ENCODE measurements at places on chromosomes 13 and 19.

DNA sequence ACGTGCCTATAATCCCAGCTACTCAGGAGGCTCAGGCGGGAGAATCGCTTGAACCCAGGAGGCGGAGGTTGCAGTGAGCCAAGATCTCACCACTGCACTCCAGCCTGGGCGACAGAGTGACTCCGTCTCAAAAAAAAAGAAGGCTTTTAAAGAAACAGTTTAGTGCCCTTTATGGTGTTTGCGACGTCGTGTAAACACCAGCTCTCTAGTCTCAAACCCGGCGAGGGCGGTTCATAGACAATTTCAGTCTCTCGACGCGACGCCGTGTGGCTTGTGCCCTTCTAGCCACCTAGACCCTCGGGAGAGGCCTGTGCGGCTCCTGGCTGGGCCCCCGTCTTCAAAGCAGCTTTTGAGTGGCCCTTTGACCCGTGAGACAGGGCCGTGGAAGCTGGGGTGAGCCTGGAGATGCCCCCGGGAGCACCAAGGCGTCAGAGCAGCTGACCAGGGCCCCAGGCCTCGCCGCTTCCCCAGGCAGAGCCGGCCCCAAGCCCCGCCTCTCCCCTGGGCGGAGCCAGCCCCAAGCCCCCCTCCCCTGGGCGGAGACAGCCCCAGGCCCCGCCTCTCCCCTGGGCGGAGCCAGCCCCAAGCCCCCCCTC is 5.0 kb upstream of the MADCAM1 start:
- DNase-seq, result peak; percentile 52

DNA sequence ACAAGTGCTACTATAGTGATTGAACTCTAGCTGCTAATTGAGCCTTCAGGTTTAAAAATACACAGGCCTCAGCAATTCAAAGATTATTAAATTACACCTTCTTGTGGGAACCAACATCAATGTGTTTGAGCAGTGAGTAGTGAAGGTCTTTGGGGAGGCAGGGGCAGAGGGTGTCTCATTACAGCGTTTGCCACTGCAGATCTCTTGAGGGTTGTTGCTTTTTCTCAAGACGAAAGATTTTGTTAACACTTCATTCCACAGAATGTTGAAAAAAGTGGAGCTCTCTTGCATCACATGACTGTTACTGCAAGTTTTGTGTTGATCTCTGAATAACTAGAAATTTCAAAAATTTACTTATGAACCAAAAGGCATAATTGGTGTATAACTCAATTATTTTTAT is 253.6 kb downstream of the ATP8A2 start:
- DNase-seq, result no peak

GRCh38 chr13:102868366-102868936 is 22.6 kb downstream of the ERCC5 start:
- DNase-seq, result no peak

- no peak for DNase-seq
Measured at GRCh38 chr13:28532388-28533124, 37.6 kb upstream of the FLT1 start.

DNA sequence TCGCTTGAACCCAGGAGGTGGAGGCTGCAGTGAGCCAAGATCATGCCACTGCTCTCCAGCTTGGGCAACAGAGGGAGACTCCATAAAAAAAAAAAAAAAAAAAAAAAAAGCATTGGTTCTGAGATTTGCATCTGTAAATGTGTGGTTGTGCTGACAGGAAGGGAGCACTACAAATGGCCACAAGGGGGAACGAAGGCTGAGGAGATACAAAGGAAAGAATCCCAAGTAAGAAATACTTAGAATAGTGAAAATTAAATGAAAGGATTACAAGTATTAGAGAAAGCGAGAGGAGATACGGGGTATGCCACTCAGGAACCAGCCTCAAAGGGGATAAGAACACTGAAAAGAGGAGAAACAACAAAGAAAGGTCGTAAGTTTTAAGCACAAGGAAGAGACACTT is 284.9 kb downstream of the KLF12 start:
- DNase-seq, result no peak

GRCh38 chr13:24671386-24672113 is 8.7 kb upstream of the ATP12A start:
- no peak for DNase-seq

DNA sequence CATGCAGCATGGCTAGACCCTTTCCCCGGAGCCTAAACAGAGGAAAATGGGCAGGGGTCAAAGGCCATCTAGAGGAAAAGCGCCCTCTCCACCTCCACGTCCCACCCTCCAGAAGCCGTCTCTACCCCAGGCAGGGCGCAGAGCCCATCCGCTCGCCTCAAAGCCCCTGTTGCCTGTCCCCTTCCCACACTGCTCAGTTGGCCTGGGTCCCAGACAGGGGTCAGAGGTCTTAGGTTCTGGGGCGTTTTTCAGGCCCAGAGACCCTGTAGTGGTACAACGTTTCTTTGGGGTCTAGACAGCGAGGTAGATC is 285 bp downstream of the TMEM143 start:
- DNase-seq, result no peak

DNA sequence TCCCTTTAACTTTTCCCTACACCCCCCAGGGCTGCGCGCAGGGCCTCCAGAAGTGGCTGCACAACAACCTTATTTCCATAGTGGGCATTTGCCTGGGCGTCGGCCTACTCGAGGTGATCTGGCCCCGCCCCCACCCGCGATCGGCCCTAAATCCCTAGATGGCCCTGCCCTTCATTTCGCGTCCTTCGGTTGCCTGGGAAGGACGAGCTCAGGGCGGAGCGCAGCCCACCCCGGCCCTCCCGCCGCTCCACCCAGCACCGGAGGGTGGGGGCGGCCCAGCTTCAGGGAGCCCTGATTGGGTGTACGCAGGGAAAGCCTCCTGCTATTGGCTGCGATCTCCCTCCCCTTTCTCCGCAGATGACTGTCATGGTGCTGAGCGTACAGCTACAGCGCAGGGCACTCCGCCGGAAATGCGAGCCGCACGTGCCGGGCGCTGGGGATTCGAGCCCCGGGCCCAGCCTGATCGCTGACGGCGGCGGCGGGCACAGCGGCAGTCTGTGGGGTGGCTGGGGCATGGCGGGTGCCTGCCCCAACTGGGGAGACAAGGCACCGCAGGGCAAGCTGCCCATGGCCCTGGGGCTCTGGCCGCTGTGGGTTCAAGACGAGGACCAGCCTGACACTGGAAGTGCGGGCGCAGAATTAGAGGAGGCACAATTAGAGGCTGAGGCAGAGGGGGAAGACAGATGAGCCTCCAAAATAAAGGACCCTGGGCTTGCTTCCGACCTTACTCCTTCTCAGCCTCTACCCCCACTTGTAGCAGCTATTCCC is 4.3 kb downstream of the CD37 start:
- DNase-seq, result no peak

- no peak for DNase-seq
Measured at GRCh38 chr13:88926890-88927502, 1255.8 kb downstream of the SLITRK5 start.

DNA sequence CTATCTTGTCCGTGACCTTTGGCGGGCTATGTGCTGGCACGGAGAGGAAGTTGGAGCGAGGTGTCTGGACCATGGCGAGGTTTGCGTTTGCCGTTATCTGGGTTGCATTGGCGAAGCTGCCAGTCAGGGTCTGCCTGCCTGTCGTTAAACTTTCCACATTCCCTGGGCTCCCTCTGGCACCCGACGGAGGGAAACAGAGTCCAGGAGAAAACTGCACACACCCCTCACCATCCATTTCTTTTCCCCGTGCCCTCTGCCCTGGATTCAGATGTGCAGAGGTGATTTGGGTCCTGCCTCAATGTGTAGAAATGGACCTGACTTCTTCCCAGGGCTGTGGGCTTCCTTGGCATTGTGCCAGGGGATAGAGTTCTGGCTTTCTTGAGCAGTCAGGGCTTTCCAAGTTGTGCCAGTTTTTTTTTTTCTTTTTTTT is 142.4 kb downstream of the URI1 start:
- no peak for DNase-seq

DNA sequence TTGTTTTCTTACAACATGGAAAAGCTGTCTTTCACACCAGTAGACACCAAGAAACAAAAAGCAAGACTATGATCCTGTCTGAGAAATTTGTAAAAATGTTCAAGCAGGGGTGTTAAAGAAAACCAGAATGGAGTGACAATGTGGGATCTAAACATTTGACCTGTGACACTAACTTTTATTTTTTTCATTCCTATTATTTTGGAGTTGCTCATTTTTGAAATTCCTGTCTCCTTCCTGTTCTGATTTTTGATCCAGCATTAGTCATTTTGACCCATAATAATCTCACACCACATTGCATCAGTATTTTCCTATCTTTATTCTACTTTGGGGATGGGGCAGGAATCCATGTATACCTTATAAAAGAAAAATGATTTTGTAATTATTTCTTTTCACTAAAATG is 164.2 kb downstream of the DLEU7 start:
- DNase-seq, result no peak

- no peak for DNase-seq
Measured at GRCh38 chr13:61045251-61045650, 370.4 kb downstream of the PCDH20 start.

DNA sequence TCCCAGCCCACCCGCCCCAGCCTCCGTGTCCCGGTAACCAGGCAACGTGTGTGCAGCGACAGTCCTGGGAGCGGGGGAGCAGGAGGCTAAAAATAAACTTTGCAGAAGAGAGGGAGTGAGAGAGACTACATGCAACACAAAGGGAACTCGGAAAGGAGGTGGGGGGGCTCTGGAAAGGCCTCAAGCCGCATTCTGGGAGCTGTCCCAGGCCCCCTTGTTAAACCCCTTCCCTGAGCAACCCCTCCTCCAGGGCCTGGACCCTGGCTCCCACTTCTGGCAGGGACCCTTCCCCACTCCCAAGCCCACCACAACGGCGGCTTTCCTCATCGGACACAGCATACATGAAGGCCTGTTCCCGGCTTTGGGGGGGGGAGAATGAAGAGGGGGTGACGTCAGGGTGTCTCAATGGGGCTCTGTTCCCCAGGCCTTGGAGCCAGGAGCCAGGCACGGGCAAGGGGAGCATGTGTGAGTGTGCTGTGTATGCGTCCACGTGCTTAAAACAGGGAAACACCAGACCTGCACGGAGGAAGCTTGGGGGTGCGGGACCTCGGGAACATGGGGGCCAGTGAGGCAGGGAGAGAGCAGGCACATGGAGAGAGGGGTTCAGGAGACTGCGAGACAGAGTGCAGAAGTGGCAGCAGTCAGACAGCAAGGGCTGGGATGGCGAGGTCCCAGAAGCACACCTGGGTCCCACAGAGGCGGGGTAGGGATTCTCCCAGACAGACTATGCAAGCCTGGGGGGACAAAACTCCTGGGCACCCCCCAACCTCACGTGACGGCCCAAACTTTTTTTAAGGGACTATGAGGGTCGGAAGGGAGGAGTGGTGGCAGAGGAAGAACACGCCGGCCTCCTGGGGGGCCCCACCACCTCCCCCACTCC is 2.3 kb downstream of the ERF start:
- DNase-seq, result no peak

DNA sequence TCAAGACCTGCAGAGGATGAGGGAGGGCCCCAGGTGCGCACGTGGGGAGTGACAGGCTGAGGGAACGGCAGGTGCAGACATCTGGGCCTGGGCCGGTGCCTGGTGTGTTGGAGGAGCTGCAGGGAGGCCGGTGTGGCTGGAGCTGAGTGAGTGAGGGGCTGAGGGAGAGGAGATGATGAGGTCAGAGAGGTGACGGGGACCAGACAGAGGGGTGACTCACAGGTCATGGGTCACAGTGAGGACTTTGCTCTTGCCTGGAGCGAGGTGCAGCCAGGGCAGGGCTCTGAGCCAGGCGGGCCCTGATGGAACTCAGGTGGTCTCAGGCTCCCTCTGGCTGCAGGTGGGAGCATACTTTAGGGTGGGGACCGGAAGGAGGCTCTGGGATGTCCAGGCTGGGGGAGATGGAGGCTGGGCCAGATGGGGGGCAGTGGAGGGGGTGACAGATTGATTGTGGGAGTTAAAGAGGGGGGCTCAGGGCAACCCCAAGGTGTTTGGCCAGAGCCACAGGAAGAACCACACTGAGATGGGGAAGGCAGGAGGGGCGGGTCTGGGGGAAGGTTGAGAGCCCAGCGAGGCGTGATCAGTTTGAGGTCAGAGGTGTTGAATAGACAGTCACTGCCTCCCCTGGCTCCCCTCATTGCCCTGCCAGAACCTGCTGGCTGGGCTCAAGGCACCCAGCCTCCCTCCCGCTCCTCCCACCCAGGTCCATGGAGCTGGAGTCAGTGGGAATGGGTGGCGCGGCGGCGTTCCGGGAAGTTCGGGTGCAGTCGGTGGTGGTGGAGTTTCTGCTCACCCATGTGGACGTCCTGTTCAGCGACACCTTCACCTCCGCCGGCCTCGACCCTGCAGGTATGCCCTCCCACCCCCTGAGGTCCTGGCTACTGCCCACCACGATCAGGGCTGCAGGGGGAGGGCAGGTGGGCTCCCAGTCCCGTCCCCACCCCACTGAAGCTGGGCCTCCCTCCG is 8.4 kb downstream of the ARHGAP33 start:
- no peak for DNase-seq

DNA sequence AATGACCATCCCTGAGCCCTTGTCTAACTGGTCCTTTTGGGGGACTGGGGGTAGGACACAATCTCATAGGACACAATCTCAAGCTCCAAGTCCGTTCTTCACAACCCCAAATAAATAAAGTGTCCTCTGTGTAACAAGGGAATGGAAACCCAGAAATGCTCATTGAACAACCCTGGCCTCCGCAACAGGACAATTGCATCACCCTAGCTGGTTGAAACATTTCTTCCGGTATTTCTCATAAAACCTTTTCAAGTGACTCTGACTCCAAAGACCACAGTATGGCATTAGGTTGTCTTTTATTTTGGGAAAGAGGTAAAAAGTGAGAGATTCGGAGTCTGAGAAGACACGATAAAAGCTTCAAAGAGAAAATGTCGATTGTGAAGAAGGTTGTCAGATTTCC is 186.6 kb downstream of the ZNF536 start:
- no peak for DNase-seq

- DNase-seq, result no peak
Measured at GRCh38 chr19:43675269-43675879, 5.4 kb upstream of the PLAUR start.

GRCh38 chr13:33194820-33195692 is 90.5 kb downstream of the STARD13 start:
- no peak for DNase-seq

DNA sequence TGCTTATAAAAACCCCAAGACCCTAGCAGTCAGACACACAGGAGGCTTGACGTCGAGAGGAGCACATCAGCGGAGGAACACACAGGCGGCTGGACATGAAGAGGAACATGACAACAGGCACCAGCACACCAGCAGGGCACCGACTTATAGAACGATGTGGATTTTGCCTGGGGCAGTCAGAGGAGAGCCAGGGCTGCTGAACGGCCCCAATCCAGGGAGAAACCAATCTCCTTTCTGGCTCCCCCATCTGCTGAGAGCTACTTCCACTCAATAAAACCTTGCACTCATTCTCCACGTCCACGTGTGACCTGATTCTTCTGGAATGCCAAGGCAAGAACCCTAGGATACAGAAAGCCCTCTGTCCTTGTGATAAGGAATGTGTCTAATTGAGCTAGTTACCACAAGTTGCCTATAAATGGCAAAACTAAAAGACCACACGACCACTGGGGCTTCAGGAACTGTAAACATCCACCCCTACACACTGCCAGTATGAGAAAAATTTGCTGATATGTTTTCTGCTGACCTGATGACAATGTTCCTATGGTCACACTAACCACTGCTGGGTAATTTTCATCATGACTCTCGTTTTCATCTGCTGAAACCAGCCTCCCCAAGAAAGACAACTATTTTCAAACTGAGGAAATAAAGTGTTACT is 35.8 kb upstream of the CEACAM21 start:
- no peak for DNase-seq

Data from stimulated activated CD4-positive, alpha-beta T cell treated with anti-CD3 and anti-CD28 coated beads, Interleukin-1b, Interleukin-23, amount 100 ng/mL, for 48 hours (primary cell).